ENCODE measurements at places on chromosomes 16 and 17.
A peak's percentile ranks its signal among the peaks of the same experiment; 100 is the strongest.

DNA sequence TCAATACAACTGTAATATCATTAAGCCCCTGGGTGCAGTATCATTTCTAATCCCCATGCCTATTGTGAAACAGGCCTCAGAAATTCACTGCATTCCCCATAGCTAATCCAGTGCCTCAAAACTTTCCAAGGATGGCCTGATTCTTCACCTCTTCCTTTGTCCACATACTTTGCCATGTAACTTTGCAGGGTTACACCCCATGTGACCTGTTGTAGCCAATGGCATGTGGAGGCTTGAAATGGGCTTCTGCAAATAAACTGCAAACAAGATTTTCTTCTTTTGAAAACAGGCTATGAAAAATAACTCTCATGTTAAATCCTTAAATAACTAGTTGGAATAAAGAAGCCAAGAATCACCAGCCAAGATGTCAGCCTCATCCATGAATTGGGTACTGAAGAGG is 35.9 kb downstream of the ABCA10 start:
- DNase-seq, result no peak

- DNase-seq, result no peak
Measured at GRCh38 chr16:72240466-72240865, 68.5 kb upstream of the PMFBP1 start.

DNA sequence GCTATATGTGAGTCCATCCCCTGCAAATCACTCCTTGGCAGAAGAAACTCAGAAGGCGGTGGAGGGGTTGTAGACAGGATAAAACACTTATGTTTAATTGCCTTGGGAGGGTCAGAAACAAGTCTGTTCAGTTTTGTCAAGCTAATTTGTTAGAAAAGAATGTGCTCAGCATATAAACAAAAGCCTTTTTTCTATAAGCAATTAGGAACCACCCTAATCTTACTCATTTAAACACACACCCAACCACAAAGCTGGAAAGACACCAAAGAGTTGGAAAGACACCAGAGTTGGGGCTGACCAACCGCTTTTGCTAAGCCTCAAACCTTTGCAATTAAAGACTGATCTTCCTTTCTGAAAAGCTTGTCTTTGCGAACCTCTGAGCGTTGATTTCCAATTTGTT is 439.2 kb upstream of the ERCC4 start:
- no peak for DNase-seq

GRCh38 chr17:81170727-81171494 is 4.9 kb upstream of the AATK start:
- no peak for DNase-seq

- no peak for DNase-seq
Measured at GRCh38 chr17:82235775-82236141, 6.9 kb downstream of the SLC16A3 start.

- DNase-seq, result peak; percentile 88
Measured at GRCh38 chr17:41786227-41787020, at the start of gene JUP. Gene JUP, minus strand, starts transcription at chr17:41786711. Its CDS starts 14,857 bp downstream, at chr17:41771854.

GRCh38 chr17:72137161-72137560 is 16.3 kb downstream of the SOX9 start:
- no peak for DNase-seq

- peak; percentile 15 for DNase-seq
Measured at GRCh38 chr17:79620207-79621038, 9.6 kb upstream of the RBFOX3 start.

DNA sequence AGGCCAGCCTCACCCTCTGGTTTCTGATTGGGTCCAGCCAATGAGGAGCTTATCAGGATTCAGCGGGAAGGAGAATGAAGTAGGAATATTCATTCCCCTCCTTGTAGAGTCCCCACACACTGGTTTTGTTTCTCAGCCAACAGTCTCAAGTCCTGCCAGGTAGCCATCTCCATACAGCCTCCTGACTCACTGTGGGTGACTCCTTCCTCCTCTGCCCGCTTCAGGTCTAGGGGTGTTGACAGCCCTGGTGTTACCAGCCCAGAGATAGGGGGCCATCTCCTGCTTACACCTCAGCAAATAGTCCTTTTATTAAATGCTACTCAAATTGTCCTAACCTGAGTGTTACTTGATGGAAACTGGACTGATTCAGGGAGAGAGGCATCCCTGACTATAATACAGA is 4.0 kb upstream of the MFAP4 start:
- DNase-seq, result no peak

GRCh38 chr17:43334738-43335402 is 63.9 kb upstream of the ARL4D start:
- no peak for DNase-seq

- DNase-seq, result peak; percentile 94
Measured at GRCh38 chr17:31524926-31525800, 133.7 kb downstream of the RAB11FIP4 start.

DNA sequence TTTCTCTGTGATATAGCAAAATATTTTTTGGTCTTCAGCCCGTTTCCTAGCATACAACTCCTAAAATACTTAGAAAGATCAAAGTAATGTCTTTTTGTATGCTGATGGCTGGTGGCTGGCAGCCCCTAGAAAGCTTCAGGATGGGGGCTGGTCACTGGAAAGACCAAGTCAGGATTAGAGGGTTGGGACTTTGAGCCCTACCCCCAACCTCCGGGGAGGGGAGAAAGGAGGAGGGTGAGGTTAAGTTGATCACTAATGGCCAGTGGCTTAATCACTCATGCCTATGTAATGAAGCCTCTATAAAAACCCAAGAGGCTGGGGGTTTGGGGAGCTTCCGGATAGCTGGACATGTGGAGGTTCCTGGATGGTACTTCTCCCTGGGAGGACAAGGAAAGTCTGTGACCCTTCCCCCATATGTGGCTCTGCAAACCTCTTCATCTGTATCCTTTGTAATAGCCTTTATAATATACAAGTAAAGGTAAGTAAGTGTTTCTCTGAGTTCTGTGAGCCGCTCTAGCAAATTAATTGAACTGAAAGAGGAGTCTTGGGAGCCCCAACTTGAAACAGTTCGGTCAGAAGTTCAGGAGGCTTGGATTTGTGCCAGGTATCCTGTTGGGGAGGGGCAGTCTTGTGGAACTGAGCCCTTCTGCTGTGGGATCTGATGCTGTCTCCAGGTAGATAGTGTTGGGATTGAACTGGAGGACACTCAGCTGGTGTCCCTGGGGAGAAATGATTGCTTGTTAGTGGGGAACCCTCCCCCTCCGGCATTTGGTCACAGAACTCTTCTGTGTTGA is 3.5 kb downstream of the SLC7A6 start:
- no peak for DNase-seq

GRCh38 chr17:77735566-77736198 is 222.8 kb upstream of the TNRC6C start:
- no peak for DNase-seq

- no peak for DNase-seq
Measured at GRCh38 chr16:2056077-2056476, 8.3 kb downstream of the TSC2 start.

- no peak for DNase-seq
Measured at GRCh38 chr16:23852794-23853562, 17.2 kb downstream of the PRKCB start.

DNA sequence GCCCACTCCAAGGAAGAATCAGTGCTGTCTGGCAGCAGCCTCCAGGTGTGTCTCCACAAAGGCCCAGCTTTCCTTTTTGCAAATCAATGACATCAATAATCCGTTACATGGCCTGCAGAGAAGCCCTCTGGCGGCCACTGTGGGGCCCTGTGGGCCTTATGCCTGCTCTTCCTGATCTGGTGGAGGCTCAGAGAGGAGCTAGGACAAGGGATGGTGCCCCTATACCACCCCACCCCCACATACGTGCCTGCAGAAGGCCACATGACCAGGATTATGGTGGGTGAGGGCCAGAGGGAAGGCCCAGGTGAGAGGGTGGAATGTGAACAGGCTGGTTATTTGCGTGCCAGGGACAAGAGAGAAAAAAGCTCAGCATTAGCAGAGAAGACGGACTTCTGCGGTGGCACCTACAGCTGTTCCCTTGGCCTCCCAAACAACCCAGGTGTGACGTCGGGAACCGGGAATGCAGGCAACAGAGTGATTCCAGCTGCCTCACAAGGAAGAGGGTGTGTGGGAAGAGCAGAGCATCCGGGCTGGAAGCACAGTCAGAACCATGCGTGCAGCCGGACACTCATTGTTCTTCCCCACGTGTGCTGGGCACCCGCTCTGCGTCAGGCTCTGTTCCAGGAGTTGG is 22.5 kb downstream of the EIF4A3 start:
- DNase-seq, result no peak

DNA sequence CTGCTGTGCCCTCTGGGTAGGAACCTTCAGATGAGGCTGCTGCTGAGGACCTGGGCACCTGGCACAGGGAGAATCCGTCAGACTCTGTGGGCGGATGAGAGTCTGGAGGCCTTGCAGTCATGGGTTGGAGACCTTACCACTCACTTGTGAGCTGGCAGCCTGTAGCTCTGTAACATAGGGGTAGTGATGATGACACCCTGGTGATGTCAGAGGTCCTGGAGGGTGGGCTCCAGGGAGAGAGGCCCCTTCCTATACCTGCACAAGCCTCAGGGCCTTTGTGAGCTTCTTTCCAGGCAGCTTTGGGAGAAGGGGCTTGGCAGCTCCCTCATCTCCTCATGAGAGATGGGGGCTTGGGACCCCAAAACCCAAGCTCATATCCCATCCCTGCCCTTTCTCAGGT is 1.6 kb downstream of the MIEF2 start:
- DNase-seq, result no peak

DNA sequence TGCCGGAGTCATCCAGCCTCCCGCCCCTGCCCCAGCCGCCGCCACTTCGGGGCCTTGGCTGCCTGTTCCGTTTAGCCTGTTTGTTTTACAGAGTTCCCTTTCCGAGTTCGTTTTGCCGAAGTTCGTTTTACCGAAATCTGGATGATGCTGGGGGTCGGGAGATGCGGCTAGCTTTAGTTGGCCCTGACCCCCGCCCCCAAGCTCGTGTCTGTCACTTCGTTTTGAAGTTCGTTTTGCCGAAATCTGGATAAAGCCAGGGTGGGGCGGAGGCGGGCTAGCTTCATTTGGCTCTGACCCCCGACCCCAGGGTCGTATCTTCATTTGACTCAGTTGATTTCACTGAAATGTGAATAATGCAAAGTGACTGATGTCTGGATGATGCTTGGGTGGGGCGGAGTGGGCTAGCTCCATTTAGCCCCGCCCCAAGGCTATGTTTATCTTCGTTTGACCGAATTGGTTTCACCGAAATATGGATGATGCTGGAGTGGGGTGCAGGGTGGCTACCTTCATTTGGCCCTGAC is 591 bp downstream of the PSMD7 start:
- peak; percentile 50 for DNase-seq

DNA sequence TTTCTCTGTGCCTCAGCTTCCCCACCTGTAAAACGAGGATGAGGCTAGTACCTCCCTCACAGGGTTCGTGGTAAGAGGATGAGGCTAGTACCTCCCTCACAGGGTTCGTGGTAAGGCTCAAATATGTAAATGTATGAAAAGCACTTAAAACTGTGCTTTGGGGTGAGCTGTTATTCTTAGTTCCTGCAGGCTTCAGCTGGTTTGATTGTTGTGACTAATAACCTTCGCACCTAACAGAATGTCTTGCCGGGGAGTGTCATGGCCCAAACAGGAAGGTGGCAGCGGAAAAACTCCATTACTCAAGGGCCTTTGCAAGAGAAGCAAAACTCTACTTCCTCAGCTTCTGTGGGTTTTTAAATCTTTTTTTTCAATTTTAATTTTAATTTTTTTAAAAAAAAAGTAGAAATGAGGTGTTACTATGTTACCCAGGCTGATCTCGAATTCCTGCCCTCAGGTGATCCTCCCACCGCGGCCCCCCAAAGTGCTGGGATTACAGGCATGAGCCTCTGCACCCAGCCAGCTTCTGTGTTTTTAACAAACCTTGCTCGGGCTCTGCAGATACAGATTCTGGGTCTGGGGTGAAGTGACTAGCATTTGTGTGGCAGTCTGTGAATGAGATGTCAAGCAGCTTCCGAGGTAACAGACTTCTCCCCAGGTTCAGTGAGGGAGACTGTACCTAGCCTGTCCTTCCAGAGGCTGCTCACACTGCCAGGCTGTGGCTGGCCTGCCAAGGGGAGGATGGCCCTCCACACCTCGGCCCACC is 103.0 kb downstream of the RAB11FIP4 start:
- no peak for DNase-seq

GRCh38 chr16:83742124-83742899 is 65.5 kb upstream of the HSBP1 start:
- no peak for DNase-seq

DNA sequence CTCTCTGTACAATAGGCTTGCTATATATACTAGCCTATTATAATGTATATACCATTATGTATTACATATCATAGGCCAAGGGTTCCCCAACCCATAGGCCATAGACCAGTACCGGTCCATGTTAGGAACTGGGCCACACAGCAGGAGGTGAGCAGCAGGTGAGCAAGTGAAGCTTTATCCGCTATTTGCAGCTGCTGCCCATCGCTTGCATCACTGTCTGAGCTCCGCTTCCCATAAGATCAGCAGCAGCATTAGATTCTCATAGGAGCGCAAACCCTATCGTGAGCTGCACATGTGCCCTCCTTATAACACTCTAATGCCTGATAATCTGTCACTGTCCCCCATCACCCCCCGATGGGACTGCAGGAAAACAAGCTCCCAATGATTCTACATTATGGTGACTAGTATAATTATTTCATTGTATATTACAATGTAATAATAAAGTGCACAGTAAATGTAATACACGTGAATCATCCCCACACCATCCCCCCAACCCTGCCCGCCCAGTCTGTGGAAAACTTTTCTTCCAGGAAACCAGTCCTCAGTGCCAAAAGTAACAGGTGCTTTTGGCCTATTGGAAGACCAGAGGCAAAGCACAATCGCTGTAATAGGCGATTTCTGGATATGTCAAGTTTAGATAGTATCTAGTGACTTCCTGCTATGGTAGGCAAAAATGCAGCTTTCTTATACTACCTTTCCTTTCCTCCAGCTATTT is 84.1 kb downstream of the MYH11 start:
- no peak for DNase-seq

GRCh38 chr16:6483469-6484033 is 849.1 kb upstream of the RBFOX1 start:
- no peak for DNase-seq

DNA sequence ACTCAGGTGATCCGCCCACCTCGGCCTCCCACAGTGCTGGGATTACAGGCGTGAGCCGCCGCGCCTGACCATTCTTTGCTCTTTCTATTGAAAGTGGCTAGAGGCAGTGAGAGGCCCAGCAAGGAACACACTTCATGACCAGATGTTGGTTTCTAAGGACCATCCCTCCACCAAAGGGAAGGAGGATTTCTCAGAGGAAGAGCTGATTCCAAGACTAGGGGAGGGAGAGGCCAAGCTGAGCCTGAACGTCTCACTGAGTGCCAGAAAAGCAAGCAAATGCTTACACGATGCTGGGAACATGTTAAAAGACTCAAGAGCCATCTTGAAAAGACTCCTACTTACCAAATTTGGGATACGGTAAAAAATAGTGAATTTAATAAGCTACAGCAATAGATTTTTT is 79.2 kb downstream of the MRM3 start:
- DNase-seq, result no peak

GRCh38 chr17:70677783-70678647 is 508.7 kb downstream of the KCNJ2 start:
- no peak for DNase-seq

GRCh38 chr17:83183951-83184506 is 104.6 kb downstream of the METRNL start:
- DNase-seq, result peak; percentile 23

GRCh38 chr16:3071655-3072054 is 6.2 kb downstream of the IL32 start:
- DNase-seq, result no peak

- DNase-seq, result no peak
Measured at GRCh38 chr17:43418441-43419374, 19.9 kb downstream of the ARL4D start.

GRCh38 chr17:10474536-10474935 is 5.2 kb upstream of the MYH4 start:
- DNase-seq, result no peak

- DNase-seq, result no peak
Measured at GRCh38 chr16:88731699-88732098, 25.4 kb downstream of the CTU2 start.

GRCh38 chr16:74026373-74027281 is 270.0 kb upstream of the PSMD7 start:
- DNase-seq, result no peak

Measured in activated CD4-positive, CD25-positive, alpha-beta regulatory T cell treated with anti-CD3 and anti-CD28 coated beads, Interleukin-2, amount 50 U/mL, for 72 hours (primary cell).